Tibial nerve (tissue), 4 donors: ENCODE measurements at places on chromosomes 12 and 14. TPM values are rescaled to one million over a fixed set of nuclear protein-coding genes. Genes with fewer than 3 reads are reported as not detected.

DNA sequence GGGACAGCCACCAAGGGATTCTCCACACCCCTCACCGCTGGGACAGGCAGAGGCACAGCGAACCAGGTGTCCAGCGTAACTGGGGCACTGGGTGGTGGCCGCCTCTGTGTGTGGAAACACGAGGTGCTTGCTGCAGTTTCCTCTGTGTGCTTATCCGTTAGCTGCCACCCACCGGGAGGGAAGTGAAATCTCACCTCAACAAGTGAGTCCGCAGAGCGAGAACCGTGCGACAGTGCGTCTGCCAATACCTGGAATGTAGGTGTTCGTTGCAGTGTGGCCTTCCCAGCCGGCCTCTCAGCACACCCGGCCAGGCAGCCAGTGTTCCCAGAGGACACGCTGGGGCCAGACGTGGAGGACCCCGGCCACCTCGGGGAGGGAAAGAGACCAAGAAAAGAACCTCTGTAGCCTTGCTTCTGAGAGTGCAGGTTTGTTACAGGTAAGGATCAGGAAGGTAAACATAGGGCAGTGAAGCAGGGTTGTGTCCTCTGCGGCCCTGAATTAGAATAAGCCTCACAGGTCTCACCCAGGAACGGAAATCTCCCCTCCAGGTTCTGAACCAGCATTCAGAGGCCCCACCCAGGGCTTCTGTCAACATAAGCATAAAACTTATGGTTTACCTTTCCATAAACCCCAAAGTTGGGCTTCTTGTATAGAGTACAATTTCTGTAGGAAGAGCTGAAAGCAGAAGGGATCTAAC is 1.5 kb downstream of the BCL2L14 start:
- no peak for DNase-seq

- no peak for DNase-seq
These were observed 390.6 kb downstream of the PAWR start for GRCh38 chr12:79300199-79300568.

DNA sequence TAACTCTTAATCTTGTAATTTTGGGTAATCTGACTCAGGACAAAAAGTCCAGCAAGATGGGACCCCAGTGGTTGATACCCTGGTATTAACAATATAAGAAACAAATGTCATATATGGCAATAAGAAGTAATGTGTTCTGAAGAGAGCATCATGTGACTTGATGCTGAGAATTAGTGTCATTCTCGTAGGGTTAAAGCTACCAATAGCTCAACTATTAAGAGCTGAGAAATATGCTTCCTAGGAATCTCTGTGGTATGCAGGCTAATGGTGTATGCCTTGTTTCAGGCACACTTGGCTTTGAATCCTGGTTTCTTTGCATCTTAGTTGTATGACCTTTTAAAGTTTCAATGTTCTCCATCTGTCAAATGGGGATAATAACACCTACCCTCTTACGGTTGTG is 9.1 kb downstream of the MYRFL start:
- DNase-seq, result no peak

DNA sequence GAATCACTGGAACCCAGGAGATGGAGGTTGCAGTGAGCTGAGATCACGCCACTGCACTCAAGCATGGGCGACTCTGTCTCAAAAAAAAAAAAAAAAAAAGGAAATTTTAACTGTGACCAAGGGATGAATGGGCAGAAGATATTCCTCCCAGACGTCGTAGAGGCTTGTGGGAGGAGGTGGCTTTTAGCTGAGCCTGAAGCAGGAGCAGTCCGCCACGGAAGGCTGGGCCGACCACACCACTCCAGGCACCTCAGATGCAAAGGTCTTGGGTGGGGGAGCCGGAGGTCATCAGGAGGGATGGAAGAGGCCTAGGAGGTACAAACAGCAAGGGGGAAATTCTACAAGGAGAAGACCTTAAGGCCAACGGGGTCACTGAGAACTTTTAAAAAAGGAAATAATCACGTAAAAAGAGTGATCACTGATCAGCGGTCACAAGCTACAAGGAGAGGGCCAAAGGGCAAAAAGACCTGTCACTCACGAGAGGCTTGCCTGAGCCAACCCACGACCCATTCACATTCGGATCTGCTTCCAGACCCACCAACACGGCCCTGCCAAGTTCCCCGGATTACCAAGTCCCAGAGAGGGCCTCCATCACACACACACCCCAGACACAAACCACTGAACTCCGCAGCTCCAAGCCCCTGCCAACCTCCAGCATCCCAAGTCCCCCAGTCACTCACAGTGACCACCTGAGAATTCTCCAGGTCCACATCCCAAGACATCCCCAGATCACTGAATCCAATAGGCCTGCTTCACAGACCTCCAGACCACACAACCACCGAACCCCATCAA is 3.5 kb downstream of the ZNF605 start:
- no peak for DNase-seq

CRIP1 gene
- total RNA-seq, result 35.3 TPM

- no peak for DNase-seq
These were observed 172.4 kb upstream of the NTF3 start for GRCh38 chr12:5259523-5259922.

- DNase-seq, result no peak
These were observed 42.1 kb downstream of the SERPINA3 start for GRCh38 chr14:94654071-94654861.
